ENCODE measurements at places on chromosomes 5 and 9.

GRCh38 chr9:19665146-19665863, 123.5 kb downstream of the SLC24A2 start:
- no peak for DNase-seq

DNA sequence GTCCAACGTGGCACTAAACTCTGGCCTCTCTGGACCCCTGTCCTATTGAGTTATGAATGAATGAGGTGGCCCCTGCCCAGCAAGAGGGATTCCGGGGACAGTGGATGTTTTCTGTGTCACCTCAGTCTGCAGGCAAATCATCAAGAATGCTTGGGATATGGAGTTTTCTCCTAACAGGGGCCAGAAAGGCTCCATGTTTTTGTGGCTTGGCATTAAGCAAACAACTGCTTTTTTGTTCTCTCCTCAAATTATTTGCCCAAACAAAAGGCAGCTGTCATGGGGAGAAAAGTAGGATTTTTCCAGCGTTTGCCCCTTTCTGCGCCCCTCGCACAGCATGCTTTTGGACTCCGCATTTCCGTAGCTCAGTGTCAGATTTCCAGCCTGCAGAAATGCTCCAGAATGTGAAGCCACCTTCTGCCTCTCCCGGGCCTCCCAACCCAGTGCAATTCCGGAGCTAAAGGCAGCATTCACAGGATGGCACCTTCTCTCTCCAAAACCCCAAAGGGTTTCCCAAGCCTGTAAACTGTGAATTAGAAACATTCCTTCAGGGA, 553.3 kb downstream of the CCDC171 start:
- DNase-seq: no peak

- DNase-seq: no peak
Measured at GRCh38 chr9:130692321-130692720, 1.3 kb upstream of the EXOSC2 start.

DNA sequence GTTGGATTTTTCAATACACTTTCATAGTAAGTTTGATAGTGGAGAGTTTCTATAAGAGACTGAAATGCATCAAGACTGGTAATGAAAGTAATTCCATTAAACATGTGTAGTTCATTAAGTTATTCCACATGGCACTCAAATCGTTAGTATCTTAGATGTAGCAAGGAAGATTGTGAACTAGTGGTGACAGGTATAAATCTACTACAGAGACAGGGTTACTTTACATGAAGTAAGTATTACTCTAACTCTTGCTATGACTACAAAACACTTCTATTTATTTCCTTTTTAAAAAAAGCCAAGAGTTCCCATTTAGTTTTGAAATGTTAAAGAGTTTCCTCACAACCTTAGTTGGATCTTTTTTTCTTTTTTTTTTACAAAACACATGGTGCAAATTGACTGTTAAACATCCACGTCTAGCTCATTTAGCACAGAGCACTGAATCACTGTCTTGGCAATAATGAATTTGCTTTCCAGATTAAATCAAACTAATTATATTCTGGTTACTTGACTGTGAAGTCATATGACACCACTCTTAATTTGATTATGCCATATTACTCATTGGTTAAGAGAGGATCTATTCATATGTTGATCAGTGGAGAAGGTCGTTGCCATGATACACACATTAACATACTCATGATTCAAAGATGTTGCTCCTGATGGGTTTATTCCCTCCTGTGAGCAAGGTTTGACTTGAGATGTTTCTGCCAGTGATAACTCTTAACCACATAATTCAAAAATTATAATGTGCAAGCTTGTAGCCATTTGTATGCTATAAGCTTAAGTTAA, 644.8 kb downstream of the EFNA5 start:
- no peak for DNase-seq

- DNase-seq: no peak
Measured at GRCh38 chr5:97071101-97071500, 71.3 kb downstream of the LIX1 start.

GRCh38 chr5:176608937-176609723, 826 bp downstream of the GPRIN1 start:
- DNase-seq: no peak

DNA sequence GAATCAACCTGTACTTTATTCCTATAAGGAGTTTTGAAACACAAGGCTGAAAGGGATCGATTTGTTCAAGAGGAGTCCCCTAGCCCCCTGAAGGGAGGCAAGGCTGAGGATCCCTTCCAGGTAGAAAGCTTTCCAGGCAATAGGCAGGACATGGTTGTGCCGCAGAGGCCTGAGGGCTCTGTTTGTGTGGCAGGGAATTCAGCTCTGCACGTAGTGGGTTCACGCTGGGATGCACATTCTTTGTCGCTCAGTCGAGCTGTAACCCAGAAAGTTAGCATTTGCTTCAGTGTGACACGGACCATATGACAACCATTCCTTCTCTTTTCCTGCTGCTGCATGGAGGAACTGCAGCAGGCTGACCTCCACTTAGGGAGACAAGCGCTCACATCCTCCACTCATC, 65.6 kb upstream of the TRIO start:
- no peak for DNase-seq

- no peak for DNase-seq
Measured at GRCh38 chr9:91863469-91863868, 86.6 kb downstream of the ROR2 start.

DNA sequence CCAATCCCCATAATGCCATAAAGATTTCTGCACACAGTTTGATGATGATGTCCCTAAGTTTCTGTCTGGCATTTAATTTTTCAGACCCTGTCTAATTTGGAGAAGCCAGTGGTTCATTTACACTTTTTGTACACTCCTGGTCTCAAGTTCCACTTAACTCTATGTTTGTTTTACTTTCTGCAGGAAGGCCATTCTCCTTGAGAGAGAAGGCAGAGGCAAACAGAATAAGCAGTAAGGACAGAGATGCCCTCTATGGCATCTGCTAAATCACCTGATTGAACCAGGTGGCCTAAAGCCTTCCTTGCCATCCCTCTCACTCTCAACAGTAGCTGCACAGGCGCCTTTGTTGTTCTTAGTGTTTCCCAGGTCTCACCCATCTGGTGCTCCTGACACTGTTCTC, 86.1 kb upstream of the LRRTM2 start:
- no peak for DNase-seq

DNA sequence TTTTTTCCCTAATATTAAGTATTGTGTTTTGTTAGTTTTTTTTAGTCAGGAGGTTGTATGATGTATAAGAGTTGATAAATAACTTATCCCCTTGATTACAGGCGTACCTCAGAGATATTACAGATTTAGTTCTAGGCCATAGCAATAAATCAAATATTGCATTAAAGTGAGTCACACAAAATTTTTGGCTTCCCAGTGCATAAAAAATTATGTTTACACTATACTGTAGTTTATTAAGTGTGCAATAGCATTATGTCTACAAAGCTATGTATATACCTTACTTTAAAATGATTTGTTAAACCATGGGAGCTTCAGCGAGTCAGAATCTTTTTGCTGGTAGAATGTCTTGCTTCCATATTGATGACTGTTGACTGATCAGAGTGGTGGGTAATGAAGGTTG, 1180.6 kb upstream of the CDH18 start:
- DNase-seq: no peak

DNA sequence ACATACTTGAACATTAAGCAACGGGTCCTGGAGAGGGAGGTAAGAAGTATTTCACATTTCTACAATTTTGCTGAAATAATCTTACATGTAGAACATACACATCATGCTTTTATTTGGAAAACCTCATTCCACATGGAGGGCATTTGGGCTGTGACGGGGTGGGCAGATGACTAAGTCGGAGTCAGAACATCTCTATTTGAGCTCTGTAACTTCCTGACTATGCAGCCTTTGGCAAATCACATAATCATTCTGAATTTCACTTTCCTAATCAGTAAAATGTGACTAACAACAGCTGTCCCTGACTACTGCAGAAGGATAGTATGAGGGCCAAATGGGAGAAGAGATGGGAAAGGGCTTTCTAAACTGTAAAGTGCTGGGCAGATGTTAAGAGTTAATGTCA, 17.1 kb upstream of the IL6ST start:
- DNase-seq: peak; percentile 11

- DNase-seq: no peak
Measured at GRCh38 chr5:6424110-6424659, 24.5 kb upstream of the UBE2QL1 start.

- DNase-seq: no peak
Measured at GRCh38 chr5:53882006-53882675, 321.7 kb downstream of the NDUFS4 start.

- peak; percentile 46 for DNase-seq
Measured at GRCh38 chr5:35884191-35884769, 27.6 kb downstream of the IL7R start.

GRCh38 chr9:1939926-1940368, 75.2 kb upstream of the SMARCA2 start:
- peak; percentile 47 for DNase-seq

DNA sequence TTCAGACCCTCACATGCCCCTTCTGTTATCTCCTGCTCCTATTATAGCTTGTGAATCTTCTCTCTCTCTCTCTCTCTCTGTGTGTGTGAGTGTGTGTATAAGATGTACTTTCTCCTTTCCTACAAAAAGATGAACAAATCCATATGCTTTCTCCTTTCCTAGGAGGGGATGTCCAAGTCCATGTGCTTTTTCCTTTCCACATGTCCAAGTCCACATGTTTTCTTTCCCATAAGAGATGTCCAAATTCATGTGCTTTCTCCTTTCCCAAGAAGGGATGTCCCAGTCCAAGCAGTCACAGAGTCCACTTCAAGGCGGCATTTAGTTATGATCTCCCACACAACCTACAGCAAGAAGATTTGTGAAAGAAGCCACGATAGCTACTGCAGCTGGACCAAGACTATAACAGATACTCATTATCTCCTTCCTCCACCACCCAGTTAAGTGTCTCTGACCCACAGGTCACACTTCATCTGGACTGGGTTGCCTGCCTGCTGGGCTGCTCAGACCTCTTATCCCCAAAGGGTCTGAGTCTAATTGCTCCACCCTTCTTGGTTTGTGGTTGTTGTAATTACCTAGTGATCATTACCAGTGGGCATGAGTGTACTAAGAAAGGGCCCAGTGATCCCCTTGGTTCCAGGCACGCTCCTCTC, 18.4 kb upstream of the FOXI1 start:
- DNase-seq: no peak

GRCh38 chr9:125204477-125204876, 4.1 kb downstream of the RABEPK start:
- no peak for DNase-seq

DNA sequence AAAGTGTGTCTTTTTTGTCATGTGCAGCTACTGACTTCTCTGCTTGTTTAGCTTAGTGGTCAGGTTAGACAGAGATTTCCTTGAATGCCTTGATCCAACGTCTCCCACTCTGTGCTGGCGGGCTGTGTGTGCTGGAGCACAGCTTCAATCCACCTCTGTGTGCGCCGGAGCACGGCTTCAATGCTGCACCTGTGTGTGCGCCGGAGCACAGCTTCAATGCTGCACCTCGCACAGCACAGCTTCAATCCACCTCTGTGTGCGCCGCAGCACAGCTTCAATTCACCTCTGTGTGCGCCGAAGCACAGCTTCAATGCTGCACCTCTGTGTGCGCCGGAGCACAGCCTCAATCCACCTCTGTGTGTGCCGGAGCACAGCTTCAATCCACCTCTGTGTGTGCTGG, 69.0 kb upstream of the PHYKPL start:
- no peak for DNase-seq

GRCh38 chr9:76373173-76373783, 20.9 kb downstream of the RFK start:
- DNase-seq: no peak

DNA sequence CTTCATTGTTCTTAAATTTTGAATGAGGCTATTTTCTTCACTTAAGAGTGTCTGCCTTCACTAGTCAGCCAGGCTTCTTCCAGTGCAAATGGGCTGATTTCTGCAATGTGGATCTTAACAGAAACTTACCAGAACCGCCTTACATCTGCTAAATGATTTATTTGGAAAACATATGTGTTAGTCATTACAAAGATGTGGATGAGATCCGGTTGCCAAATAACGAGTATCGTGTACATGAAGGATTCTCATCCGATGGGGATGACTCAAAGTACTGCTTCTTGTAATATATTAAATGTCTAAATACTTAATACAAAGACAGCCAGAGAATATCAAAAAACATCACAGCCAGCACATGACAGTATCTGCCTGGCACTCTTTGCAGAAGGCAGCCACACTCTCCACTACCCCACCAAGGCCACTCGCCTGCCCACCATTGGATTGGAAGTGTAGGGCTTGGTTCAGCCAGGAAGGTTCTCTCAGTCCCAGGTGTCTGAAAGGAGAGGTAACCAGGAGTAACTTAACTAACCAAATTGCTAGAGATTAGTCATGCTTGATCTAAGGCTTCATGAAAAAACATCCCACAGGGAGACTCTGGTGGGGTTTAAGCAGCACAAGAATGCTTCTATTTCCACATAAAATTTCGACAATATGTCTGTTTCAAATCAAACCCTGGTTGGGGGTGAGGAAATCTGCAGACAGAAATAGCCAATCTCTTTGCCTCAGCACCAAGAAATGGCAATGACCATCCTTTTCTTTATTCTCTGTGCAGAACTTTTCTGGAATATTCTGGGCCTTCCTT, 174.8 kb downstream of the GADD45G start:
- no peak for DNase-seq

DNA sequence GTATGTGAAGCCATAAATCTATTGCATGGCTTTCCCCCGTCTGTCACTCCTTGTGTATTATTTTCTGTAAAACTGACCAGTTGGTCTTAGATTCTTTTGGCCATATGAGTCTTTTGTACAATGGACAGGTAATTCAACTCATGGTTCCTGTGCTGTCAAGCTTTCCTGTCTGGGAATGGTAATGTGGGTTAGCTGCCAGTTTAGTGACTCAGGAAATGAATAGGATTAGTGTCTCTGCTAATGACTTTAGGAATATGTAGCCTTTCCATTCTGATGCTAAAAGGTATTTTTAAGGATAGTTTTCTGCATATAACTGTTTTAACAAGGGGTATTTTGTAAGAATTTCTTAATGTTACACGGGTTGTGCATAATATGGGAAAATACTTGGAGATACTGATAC, 182.7 kb downstream of the PBX3 start:
- DNase-seq: no peak

DNA sequence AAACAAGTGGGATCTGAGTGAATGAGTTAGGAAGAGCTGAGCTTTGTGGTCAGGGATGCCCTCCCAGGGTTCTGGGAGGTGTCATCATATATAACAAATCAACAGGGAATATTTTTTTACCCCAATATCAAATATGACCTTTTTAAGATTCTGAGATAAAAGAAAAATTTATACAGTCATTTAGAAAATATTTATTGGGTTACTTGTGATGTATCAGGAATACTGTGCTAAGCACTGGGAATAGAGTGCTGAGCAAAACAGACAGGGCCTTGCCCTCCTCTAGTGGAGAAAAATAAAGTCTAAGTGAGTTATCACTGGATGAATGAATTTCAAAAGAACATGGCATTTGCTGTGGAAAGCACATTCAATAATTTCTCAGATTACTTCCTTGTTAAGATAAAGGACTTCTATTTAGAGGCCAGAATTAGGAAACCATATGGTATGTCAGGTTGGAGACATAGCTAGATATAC, 102.9 kb downstream of the BOD1 start:
- no peak for DNase-seq

GRCh38 chr5:153775923-153776322, 262.8 kb downstream of the FAM114A2 start:
- no peak for DNase-seq

GRCh38 chr9:114287763-114288192, 35.1 kb upstream of the ORM1 start:
- DNase-seq: no peak

Data from CD4-positive, alpha-beta T cell treated with Interleukin-4 for 4 hours (primary cell).